ENCODE measurements at places on chromosomes 2 and 18.

GRCh38 chr2:75063906-75064305, 105.5 kb downstream of the POLE4 start:
- DNase-seq, result no peak

DNA sequence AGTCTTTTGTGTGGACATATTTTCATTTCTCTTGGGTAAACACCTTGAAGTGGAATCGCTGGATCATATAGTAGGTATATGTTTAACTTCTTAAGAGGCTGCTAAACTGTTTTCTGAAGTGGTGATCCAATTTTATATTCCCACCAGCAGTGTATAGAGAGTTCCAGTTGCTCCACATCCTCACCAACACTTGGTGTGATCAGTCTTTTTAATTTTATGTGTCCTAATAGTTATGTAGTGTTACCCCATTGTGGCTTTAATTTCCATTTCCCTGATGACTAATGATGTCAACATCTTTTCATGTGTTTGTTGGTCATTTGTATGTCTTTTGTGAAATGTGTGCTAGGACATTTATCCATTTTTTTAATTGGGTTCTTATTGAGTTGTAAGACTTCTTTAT, 56.9 kb downstream of the DGKD start:
- DNase-seq, result no peak

- DNase-seq, result no peak
Measured at GRCh38 chr2:154481336-154481735, 217.2 kb upstream of the KCNJ3 start.

DNA sequence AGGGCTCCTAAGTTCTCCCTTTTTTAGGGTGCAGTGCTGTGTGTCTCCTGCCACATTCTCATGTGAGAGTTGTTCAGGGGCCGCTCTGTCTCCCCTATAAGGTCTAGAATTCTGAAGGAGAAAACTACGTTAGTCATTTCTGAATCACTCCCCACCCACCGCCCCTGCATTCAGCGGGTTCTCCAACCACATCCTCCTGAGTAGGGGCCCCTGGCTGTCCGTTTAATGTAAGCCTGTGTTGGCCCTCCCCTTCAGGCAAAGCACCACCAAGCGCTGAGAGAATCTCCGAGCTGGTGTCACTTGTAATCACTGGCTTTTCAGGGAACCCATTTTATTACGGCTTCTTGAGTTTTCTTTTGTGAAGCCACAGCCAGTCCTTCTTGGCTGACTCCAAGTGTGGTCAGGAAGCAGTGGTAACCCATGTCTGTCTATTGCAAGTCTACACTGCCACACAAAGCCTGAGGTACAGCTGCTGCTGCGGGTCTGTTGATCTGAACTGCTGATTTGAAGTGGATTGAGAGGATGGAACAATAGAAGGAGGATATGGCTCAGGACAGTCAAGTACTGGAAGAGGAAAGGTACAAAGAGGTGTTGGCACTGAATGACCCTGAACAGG, 16.9 kb downstream of the LCT start:
- DNase-seq, result peak; percentile 97

DNA sequence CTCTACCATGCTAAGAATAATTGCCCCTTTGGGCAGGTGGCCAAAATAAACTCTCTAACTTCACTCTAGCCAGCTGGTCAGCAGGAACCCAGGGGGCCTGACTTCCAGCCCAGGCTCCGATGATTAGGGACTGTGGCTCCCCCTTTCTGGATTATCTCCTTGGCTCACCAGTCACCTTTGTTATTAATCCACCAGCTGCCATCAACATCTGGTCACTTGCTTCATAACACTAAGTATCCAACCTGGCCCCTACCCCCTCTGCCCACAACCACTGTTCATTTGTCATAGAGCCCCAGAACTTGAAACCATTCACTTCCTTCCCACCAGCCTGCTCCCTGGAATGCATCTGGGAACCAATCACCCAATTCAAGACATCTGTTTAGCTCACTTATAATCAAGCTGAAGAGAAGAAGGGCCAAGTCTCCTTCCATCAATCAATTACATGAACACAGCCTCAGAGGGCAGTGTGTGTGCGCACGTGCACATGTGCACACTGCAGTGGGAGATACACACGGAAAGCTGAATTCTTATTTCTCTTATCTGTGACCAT, 215.1 kb downstream of the ALK start:
- DNase-seq, result no peak

DNA sequence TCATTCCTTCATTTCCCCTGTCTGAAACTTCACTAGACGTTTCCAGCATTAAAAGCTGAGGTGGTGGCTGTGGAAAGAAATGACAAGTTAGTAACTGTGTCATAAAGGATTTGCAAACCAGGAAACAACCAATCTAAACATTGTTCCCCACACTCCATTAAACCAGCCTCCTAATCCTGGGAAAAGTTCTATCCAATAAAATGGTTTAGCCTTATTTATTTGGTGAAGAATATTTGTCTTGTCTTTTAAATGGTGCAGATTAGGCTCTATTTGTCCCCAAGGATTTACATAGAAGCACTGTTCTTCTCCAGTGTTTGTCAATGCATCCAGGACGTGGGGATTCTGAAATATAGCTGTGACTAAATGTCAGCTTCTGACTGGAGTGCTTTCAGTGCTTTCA, 10.5 kb upstream of the DPP4 start:
- DNase-seq, result no peak

- DNase-seq, result no peak
Measured at GRCh38 chr2:128198656-128199055, 107.7 kb downstream of the UGGT1 start.

GRCh38 chr2:204317640-204318039, 227.6 kb upstream of the PARD3B start:
- DNase-seq, result no peak

- no peak for DNase-seq
Measured at GRCh38 chr2:240462707-240463273, 27.3 kb downstream of the GPC1 start.

Measured in DND-41 (cell line).